Inflammatory macrophage (primary cell): ENCODE measurements at places on chromosomes 5 and 9.

DNA sequence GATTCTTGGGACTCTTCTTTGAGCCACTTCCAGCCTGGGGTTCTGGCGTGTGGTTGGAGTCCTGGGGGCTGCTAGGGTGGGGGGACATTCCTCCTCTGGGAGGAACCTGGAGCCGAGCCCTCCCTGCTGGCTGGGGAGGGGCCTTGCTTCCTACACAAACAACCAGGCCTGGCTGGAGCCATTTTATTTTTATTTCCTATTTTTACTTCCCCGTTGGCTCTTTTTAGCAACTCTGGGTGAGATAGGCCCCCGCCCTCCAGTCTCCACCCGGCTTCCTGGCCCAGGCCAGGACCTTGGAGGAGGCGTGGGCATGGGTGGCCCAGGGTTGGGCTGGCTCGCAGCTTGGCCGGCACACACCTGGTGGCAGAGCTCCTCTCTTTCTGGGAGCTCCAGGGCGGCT lies 15.1 kb downstream of the RXRA start:
- DNase-seq, result peak; percentile 88

DNA sequence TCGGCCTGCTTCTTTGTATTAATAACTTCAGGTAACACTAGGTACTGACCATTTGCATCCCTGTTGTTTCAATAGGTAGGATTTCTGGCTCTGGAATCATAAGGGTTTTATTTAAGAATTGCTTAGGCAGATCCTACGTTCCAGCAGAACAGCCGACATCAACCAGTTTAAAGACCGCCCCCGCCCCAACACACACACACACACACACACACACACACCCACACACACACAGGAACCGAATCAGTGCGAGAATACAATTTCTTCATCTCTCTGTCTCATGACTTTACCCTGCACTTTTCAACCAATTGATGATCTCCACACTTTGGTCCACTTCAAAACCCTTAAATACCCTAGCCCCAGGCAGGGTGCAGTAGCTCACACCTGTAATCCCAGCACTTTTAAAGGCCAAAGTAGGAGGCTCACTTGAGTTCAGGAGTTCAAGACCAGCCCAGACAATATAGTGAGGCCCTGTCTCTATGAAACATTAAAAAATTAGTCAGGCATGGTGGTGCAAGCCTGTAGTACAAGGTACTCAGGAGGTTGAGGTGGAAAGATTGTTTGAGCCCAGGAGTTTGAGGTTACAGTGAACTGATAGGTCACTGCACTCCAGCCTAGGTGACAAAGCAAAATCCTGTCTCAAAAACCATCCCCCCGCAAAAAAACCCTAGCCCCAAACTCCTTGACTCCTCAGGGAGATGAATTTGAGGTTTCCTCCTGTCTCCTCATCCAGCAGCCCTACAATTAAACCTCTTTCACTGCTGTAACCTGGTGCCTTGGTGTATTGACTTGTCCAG lies 2.7 kb upstream of the MTMR12 start:
- DNase-seq, result peak; percentile 59

DNA sequence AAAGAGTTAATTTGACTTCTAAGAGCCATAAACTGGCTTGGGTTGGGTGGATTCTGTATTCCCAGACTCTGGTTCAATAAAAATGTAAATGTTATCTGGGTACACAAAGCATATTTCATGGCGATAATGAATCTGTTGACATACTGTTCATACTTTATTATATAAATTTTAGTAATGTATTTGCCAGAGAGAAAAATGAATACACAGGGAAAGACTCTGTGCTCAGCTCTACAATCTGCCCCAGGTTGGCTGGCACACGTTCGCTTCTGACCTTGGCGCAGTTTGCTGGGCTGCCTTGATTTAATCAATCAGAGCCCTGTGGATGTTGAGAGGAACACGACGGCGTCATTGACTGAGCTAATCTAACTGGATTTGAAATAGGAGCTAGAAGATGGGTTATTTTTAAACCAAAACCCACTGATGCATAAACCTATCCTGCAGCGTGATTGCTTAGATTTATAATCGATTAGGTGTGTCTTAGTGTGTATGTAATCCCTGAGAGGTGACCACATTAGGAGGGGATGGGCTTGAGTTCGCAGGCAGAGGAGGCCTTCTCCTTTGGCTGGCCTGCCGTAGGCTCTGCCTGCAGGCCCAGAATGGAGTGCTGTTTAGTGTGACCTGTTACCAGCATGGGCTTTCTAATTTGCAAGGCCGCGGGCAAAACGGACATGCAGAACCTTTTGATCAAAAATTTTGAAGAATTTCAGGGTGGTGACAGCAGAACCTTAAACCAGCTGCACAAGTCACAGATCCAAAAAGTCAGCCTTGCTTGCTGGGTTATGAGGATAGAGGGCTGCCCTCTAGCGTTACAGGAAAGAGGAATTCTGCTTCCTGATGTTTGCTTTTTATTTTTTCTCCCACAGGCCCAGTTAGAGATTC lies 3.9 kb upstream of the ADCY2 start:
- DNase-seq, result peak; percentile 23

DNA sequence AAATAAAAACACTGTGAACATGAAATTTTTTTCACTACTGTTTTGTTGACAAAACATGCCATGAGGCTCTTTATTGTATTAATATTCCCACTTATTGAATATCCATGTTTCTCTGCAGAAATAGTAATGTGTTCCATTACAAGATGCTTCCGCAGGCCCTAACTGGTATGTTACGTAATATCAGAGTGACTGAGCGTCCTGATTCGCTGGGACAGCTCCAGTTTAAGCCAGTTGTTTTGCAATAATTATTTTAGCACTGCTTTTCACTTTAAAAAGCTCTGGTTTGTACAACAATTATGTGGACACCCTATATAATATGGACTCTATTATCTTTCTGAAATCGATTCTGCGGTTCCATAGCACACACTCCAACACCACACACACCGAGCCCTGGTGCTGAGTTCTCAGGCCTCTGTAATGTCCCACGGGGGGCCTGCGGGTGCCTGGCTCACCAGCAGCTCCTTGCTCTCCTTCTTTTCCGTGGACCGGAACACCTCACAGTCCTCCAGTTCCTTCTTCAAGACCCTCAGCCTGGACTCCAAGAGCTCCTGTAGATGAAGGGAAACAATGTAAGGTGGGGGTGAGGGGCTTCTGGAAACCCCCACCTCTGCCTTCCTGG lies 1.8 kb downstream of the TRIM7 start:
- DNase-seq, result peak; percentile 73

DNA sequence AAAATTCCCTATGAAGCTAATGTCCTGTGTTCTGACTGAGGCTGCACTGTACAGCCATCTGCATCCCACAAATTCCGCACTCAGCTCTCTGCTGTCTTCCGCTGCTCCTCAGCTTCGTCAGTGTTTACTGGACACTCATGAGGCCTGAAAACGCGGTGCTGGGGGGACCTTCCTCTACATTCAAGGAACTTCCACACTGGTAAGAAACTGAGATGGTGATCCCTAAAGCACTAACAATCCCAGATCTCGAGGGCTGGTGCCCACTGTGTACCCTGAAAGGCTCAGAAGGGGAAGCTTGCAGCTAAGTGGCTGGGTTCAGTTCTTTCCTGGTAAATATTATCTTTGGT lies 117.9 kb downstream of the NRG2 start:
- DNase-seq, result no peak

- no peak for DNase-seq
Observed at GRCh38 chr5:79636981-79637733, 24.9 kb downstream of the TENT2 start.

DNA sequence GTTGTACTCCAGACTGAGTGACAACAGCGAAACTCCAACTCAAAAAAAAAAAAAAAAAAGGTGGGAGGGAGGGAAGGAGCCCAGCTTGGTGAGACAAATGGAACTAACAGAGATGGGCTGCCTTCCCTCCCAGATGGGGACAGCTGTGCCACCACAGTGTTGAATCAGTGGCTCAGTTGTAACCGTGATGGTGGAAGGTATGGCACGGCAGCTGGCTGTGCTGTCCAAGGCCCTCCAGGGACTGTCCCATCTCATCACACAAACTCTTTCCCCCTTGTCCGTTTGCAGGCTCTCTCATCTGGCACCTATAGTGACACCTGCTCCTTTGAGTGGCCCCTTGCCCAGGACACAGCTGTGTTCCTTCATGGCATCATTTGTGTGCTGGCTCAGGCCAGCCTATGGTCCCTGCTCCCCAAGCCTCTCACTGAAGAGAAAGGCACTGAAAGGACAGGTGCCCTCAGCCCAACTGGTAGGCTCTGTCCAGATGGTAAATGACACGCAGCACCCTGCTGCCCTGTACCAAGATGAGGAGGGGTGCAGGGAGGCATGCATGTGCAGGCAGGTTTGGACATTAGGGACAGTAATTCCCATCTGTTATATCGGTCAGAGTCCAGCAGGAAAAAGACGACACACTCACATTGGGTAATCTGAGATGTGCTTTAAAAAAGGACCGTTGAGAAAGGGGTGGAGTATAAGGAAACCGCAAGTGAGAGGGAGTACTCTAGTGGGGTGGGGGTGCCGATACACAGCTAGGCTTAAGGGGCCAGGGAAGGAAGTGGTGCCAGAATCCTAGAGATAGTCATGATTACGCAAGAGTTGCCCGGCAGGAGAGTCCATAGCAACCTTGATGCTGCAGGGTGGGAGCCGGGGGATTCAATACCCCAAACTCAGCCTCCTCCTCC lies 4.3 kb downstream of the SMIM33 start:
- peak; percentile 79 for DNase-seq

GRCh38 chr9:129906298-129906697 lies 71.0 kb downstream of the USP20 start:
- DNase-seq, result peak; percentile 30

DNA sequence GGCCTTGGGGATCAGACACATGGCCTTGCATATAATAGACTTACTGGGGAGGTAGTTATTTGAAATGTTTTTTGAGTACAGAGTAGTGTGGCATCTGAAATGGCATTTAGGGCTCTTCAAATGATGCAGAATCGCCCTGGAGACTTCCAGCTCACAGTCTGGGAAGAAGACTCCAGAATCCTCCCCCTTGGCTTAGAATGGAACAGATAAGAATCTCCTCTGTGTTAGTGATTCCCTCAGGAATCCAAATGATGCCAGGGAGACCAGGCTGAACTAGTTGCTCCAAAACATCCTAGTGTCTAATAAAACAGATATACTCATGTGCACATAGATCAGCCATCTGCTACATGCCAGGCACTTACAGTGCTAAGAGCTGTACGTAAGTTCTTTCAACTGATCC lies 38.6 kb upstream of the SMC5 start:
- DNase-seq, result no peak

- no peak for DNase-seq
Observed at GRCh38 chr5:93273176-93273575, 307.8 kb downstream of the NR2F1-AS1 start.

DNA sequence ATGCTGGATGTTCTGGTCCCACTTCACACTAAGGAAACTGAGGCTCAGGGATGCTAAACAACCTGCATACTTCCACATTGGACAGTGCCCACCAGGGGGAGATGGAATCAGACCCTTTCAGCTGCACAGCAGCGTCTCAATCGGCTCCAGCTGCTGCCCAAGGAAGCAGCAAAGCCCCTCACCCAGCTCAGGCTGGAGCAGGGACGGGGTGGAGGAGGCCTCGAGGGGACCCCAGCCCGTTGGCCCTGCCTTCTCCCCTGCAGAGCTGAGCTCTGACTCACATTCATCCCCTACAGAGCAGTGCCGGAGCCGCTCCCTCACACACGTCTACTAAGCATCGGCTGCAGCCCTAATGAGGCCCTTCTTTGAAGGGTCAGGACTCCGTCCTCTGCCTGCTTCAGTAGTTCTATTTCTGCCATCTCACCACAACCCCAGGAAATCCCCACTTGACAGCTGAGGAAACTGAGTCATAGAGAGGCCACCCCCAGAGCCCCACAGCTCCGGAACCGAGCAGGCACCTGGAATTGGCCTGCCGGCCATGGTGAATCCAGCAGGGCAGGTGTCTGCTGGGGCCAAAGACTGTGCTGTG lies 21.5 kb upstream of the SUSD3 start:
- DNase-seq, result no peak

DNA sequence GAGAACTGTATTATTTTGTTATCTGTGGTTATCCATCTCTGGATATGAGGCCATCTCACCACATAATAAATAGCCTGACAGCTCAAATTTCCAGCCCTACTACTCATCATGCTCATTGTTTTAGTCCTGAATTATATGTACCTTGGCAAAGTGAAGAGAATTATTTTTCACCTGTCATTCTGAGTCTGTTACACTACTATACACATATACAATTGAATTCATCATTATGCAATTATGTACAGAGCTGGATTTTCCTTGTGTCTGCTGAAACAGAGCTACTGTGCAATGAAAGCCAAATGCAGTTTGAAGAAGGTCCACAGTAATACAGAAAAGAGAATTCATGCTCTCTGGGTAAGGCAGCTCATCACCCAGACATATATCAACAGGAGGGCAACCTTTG lies 28.5 kb downstream of the ESM1 start:
- no peak for DNase-seq

- no peak for DNase-seq
Observed at GRCh38 chr9:33377089-33377715, 25.2 kb downstream of the AQP7 start.

DNA sequence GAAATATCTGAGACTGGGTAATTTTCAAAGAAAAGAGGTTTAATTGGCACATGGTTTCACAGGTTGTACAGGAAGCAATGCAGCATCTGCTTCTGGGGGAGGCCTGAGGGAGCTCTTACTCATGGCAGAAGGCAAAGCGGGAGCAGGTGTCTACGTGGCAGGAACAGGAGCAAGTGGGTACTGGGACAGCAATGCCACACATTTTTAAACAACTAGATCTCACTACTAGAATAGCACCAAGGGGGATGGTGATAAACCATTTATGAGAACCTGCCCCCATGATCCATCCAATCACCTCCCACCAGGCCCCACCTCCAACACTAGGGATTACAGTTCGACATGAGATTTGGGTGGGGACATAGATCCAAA lies 47.6 kb upstream of the HOMER1 start:
- DNase-seq, result no peak

DNA sequence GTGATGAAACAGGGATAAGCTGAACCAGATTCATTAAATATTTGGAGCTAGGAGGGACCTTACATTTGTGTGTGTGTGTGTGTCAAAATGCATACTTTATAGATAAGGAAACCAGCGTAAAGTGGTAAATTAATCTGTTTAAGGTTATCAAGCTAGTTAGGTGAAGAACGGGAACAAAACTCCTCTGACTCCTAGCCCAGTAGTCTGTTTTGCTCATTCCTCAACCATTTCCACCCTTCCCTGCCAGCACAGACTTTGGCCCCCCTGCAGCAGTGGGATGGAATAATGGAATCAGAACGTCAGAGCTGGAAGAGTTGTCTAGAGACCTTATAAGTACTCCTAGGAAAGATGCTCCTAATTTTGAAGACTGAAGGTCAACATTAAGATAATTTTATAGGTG lies 6.5 kb downstream of the AGXT2 start:
- DNase-seq, result no peak
